ENCODE measurements at places on chromosomes 3 and 15. TPM values are rescaled to one million over a fixed set of nuclear protein-coding genes. Genes with fewer than 3 reads are reported as not detected.
A peak's percentile ranks its signal among the peaks of the same experiment; 100 is the strongest.

Gene MYZAP
- 3.3 TPM for total RNA-seq

Gene EOMES
- 1.3 TPM for total RNA-seq

DNA sequence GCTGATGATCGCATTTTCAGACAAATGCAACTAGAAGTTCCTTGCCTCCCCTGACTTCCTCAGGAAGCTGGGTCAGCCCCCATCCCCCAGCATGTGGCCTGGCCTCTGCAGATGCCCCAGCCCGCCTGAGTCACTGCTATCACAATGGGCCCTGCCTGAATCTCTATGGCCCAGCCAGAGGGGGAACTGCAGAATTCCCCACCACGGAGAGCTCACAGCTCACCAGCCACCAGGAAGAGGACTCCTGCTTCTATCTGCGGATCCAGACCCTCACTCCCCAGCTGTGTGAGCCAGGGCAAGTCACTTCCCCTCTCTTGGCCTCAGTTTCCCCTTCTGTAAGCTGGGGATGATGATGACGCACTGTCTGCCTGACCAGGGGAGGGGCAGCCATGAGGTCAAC lies 6.9 kb downstream of the PLXND1 start:
- peak overlapping the region; percentile 91 for H3K27ac ChIP-seq
- DNase-seq, result peak; percentile 52
- no peaks in the 10 kb centered on the region for H3K27me3 ChIP-seq
- H3K4me1 ChIP-seq, result no peaks in the 10 kb centered on the region
- no peak overlapping the region for H3K4me3 ChIP-seq
- H3K36me3 ChIP-seq, result no peaks in the 10 kb centered on the region

DNA sequence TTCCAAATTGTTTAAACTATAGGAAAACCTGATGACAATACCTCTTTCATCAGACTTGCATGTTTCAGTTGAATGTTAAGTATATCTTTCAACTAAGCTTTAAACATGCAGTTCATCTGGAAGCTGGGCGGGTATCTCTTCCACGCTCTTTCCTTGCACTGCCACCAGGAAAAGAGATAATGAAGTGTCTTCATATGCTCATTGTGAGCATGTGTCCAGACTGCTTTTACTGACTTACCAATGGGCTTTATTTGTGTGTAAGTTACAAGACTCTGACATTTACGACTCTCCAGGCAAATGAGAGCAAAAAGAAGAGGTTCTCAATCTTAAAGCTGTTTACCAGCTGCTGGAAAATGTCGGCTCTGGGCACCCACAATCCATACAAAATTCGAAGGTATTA lies 52.8 kb downstream of the TMEM212 start:
- no peak overlapping the region for H3K4me3 ChIP-seq
- H3K4me1 ChIP-seq, result no peaks in the 10 kb centered on the region
- H3K27me3 ChIP-seq, result no peaks in the 10 kb centered on the region

DNA sequence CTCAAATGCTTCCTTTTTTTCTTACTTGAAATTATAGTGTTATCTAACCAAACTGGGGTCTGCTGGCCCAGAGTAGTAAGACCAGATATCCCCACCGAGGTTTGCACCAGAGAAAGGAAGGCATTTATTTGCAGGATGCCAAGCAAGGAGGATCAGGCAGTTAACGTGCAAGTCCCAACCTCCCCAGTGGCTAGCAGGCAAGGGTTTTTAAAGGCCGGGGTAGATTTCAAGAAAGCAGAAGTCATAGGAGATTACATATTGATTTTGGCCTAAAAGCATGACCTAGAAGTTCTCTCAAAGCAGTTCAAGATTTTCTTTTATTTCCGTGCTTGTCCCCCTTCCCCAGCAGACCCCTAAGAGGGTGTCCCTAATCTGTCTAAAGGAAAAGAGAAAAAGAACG lies 32.8 kb upstream of the STRIT1 start:
- peaks cover 2% of the 10 kb centered on the region for H3K4me1 ChIP-seq
- no peak overlapping the region for H3K27ac ChIP-seq
- no peaks in the 10 kb centered on the region for H3K27me3 ChIP-seq
- no peaks in the 10 kb centered on the region for H3K36me3 ChIP-seq
- no peak for DNase-seq
- no peak overlapping the region for H3K4me3 ChIP-seq

All from kidney (tissue), 22 donors.